ENCODE measurements at places on chromosomes 11 and 22. TPM values are rescaled to one million over a fixed set of nuclear protein-coding genes. Genes with fewer than 3 reads are reported as not detected.

Gene PAX6
- not detected for total RNA-seq

Gene OR52E6
- not detected for total RNA-seq

Gene MUC2
- not detected for total RNA-seq

Gene RIMBP3B
- total RNA-seq = not detected

Gene MIAT
- total RNA-seq = 0.07 TPM

Gene RAB36
- total RNA-seq = 0.73 TPM

Gene EFCAB6
- total RNA-seq = under 0.01 TPM

Gene SYT12
- not detected for total RNA-seq

Gene CECR2
- total RNA-seq = 0.05 TPM

Gene TMEM86A
- 1.6 TPM for total RNA-seq

Gene INSC
- total RNA-seq = 0.20 TPM

Gene TTC28
- 24.9 TPM for total RNA-seq

Gene CHRNA10
- total RNA-seq = not detected

Gene CCDC81
- total RNA-seq = 1.4 TPM

Gene HTR3B
- total RNA-seq = not detected

Gene MMP27
- total RNA-seq = not detected

Gene ZNHIT2
- total RNA-seq = 12.4 TPM

Gene H19
- 6.5 TPM for total RNA-seq

Gene TBX1
- 14.5 TPM for total RNA-seq

Gene DKK3
- total RNA-seq = 154 TPM

Data from mammary microvascular endothelial cell (primary cell).